Transverse colon (tissue), 4 donors: ENCODE measurements at places on chromosomes 4 and X. TPM values are rescaled to one million over a fixed set of nuclear protein-coding genes. Genes with fewer than 3 reads are reported as not detected.

The MSANTD1 gene
- 0.68 TPM for total RNA-seq

The MUC7 gene
- not detected for total RNA-seq

The DCX gene
- total RNA-seq, result not detected

The MGARP gene
- total RNA-seq, result 3.4 TPM

The MRFAP1L1 gene
- total RNA-seq, result 35.5 TPM

The COL4A6 gene
- total RNA-seq, result 0.75 TPM
